GM12891 (cell line): ENCODE measurements at places on chromosomes 3 and 15.

GRCh38 chr15:96047255-96047931, 283.1 kb upstream of the NR2F2 start:
- DNase-seq, result no peak

GRCh38 chr15:54226455-54226854, 248.2 kb downstream of the UNC13C start:
- no peak for DNase-seq

- DNase-seq, result no peak
Observed at GRCh38 chr15:92305343-92305742, 88.3 kb upstream of the ST8SIA2 start.

DNA sequence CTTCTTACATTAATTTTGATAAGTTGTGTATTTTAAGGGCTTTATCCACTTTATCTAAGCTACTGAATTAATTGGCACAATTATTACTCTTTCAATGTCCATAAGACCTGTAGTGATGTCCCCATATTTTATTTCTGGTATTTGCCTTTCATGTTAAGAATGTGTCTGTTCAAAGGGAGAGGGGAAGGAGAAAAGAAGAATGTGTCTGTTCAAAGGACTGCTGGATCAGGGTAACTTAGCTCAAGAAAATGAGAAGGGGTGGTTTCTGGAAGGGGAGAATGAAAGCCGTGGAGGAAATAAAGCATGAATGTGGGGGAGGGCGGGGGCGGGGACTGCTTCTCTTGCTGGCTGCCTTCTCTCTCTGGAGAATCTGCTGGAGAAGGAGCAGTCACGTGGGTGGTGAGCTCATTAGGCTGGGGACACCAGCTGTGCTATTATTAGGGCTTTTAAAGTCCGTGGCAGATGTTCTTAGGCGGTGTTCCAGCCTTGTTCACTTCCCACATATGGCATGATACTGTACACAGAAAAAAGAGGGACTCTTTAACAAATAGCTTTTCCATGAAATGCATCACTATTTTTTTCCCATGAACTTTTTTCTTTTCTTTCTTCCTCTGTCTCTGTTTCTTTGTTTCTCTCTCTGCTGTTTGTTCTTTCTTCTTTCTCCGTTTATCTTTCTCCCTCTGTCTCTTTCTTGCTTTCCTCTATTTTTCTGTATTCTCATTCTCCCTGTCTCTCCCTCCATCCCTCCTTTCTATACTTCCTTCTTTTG, 63.7 kb upstream of the ULK4 start:
- DNase-seq, result no peak

- DNase-seq, result no peak
Observed at GRCh38 chr3:36823806-36824205, 59.5 kb upstream of the DCLK3 start.

GRCh38 chr15:88624971-88625490, 3.9 kb downstream of the AEN start:
- DNase-seq, result no peak

DNA sequence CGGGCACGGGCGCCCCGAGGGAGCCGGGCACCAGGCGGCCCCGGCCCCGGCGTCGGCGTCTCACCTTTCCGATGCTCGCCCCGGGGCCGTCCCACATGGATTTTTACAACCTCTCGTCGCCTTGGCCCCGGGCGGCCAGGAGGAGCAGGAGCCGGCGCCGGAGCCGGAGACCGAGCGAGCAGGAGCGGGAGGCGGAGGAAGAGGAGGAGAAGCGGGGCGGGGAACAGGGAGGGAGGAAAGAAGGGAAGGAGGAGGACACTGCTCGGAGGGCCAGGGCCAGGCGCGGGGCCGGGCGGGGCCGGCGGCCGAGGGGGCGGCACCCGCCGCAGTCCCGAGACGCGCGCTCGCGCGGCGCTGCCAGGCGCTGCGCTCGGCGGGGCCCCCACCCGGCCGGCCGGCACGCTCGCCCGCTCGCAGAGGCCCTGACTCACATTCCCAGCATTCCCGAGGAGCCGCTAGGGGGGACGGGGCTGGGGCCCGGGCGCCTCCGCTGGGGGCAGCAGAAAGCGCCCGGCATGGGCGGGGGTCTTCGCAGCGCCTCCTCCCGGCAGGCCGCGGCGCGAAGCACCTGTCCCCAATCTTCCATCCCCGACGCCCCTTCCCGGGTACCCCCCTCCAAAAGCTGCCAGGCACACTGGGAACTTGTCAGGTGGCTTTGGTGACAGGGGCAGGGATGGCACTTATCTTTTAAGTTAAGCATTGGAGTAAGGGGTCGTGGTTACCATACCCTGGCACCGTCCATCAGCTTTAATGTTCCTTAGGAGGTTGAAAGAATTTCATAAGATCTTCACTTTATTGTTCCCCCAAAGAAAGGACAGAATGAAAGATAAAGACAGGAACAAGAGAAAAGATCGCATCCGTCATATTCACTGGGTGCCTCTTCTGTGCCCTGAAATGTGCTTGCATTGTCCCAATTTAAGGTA, at the start of gene ERC2:
Gene ERC2 (minus strand): TSS at position 284 of the 923 bp plus-strand sequence.
- DNase-seq, result peak; percentile 7

DNA sequence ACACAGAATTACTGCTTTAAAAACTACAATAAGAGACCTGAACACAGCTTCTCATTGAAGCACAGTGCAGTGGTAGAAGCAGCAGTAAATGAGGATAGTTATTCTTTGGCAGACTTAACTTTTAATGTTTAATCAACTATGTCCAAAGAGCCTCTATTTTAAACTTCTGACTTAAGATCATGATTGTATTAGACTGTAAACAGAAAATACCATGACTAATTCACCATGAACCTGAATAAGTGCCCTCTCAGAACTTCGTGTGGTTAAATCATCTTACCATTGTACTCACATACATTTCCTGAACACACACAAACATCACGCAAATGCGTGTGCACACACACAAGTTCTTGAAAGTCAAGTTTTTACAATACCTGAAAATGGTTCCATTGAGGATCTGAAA, 13.9 kb downstream of the CEP152 start:
- DNase-seq, result no peak

GRCh38 chr15:40285151-40285550, 2.3 kb upstream of the ANKRD63 start:
- no peak for DNase-seq

DNA sequence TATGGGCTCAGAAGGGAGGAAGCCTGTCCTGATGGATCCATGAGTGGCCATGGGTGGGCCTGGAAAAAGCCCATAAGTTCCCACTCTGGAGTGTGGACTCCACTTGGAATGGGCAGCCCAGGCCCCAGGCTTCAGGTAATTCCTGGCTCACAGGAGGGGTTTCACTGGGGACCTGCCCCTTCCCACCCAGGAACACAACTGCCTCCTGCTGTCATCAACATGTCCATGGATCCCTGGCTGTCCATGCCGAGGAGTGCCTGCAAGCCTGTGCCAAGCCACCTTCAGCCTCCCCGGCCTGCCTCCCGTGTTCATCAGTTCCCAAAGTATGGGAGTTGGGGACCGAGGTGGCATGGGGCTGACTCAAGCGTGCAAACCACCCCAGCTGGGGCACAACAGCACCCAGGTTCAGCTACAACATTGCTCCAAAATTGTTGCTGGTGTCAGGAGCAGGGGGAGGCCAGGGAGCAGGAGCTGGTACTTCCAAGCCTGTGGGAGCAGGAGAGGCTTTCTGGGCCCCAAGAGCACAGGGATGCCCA, 470.9 kb upstream of the ARL6 start:
- no peak for DNase-seq

DNA sequence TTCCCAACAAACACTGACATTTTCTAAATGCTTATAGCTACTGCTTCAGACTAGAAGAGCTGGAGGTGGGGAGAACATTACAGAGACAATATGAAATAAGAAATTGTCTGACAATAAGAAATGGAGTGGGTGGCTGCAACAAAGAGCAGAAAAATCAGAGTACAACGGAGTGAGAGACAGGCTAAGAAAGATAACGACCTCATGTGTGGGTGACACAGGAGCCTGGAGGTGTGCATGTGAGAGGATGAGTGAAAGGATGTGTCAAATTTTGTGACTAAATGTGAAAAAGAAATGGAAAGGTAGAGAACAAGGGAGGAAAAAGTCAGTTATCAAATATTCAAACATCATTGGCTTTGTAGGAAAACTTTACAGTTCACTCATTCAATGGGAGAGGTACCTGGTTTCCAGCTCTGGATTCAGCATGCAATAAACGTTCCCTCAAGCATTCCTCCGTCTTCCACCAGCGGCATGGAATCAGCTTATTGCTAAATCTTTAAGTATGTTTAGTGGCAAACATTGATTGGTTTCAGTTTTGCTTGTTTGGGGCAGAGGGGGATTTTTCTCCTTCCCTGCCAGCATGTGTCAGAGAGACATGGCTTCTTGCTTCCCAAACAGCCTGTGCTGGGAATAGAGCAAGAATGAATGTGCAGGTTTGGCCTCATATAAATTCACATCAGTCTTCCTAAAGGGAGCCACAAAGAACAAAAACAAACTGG, 103.8 kb upstream of the CHRM5 start:
- no peak for DNase-seq
